ENCODE measurements at places on chromosomes 3 and 15.
A peak's percentile ranks its signal among the peaks of the same experiment; 100 is the strongest.

DNA sequence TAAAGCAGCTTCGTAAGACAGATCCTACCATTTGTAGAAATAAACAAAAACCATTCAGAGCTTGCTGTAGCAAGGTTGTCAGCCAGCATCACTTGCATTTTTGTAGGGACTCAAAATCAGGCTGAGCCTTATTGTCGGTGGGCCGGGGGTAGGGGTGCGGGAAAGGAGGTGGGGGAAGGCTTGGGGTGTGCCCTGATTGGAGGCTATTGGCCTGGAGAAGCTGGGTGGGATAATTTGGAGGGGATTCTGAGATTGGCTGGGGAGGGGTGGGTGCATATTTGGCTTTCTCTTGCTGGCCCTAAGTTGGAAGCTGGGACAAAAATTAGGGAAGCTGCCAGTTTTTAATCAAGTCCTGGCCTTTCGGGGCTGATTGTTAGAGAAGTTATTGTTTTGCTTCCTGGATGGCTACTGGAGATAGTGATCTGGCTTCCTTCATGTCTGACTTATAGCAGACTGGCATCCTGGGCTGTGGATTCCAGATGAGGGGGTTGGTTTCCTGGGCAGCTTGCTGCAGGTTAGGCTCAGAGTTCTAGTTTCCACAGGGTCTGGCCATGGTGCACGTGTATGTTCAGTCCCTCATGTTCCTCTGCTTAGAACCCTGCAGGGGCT lies 22.8 kb downstream of the STOML1 start:
- no peak for DNase-seq

- no peak for DNase-seq
Observed at GRCh38 chr3:12287727-12288181, 1.1 kb upstream of the PPARG start.

DNA sequence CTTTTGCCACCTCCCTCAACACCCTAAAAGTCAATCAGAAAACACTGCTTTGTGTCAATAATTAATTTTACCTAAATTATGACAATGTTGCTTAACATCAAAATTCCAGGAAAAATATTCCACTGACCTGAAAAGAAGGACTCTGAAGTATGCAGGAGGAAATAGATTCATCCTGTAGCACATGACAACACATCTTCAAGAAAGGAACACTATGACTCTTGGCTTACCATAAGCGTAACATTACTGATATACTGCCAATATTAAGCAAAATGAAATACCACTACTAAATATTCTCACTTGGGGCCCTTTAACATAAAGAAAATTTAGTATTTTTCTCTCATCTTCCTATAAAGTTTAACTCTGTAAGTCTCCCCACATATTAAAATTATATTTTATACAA lies 9.6 kb downstream of the SUCLG2 start:
- DNase-seq = no peak

DNA sequence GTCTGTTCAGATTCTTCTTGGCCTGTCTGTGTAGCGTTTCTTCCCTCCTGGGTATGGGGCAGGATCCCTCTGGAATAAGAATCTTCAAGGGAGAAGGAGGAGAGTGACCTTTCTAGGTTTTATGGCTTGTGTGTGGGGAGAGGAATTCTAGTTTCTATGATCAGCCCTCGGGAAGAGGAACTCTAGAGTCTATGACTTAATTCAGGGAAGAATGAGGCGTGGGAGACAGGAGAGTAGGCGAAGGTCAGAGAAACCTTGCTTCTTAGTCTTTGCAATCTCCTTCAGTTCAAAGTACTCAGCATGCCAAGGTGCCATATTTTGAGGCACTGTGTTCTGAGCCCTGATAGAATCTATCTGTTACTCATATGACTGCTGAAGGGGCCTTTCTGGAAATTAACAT lies 99.2 kb upstream of the C3orf80 start:
- DNase-seq = no peak

GRCh38 chr3:102238362-102238761 lies 196.5 kb upstream of the ZPLD1 start:
- DNase-seq = no peak

DNA sequence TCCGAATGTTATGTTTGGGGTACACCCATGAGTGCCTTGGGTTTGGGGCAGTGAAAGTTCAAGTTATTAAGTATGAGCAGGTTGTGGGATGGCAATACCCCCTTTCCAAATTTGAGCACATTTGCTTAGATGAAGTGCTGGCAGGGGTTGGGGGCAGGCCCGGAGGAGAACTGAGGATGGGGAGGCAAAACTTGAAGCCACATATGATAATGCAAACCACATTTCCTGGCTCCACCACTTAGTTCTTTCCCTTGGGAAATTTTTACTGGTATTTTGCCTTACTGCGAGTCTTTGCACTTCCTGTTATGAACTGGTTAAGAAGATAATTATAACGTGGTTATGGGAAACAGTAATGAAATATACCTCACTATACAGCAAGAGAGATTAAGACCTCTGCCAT lies 336.0 kb upstream of the ONECUT1 start:
- no peak for DNase-seq

- peak; percentile 59 for DNase-seq
Observed at GRCh38 chr3:49358217-49358883, at the start of gene GPX1. Gene GPX1, minus strand, starts transcription at chr3:49358353. Its CDS starts 75 bp downstream, at chr3:49358278.

DNA sequence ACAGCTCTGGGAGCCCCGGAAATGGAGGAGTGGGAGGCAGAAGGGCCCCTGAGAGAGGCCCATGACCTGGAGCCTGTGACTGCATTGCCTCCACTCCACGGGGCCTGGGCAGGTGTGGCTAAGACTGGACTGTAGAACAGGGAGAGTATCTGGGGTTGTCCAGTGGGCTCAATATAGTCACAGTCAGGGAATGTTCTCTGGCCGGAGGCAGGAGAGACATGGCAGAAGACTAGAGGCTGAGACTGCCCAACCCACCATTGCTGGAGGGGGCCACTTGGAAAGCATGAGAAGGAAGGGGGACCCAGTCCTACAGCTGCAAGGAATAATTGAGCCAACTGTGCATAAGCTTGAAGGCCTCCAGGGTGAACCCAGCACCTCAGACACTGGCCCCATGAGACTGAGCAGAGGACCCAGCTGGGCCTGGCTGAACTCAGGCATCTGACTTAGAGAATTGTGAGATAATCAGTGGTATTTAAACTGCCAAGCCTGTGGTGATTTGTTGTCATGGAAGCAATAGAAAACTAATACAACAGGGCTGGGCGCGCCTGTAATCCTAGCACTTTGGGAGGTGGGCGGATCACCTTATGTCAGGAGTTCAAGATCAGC lies 33.1 kb downstream of the NIPA2 start:
- DNase-seq = no peak

GRCh38 chr15:76349301-76350070 lies 12.9 kb downstream of the ISL2 start:
- no peak for DNase-seq
